ENCODE measurements at places on chromosomes 3 and 15.

GRCh38 chr15:60563539-60564404, 84.8 kb upstream of the ICE2 start:
- DNase-seq = no peak

GRCh38 chr15:40498418-40498817, 27.6 kb downstream of the CHST14 start:
- no peak for DNase-seq

DNA sequence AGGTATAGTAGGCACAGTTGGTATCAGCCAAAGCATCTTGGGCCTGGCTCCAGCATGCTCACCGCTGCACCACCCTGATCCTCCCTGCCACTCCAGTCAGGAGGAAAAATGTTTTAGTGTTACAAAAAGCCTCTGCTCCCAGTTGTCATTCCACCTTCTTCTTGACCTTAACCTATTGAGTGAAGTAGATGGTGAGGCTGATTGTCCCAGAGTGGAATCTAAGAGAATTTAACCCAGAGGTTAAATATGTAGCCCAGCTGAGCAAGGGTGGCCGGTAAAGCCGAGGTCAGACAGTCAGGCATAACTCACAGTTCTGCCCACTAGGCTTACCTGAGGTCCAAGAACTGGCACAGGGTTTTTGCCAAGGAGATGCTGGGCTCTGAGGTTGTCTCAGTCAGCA, 30.7 kb upstream of the TNIK start:
- no peak for DNase-seq

- DNase-seq = no peak
Observed at GRCh38 chr3:39052583-39052982, 767 bp downstream of the WDR48 start.

GRCh38 chr3:138549179-138549977, 44.7 kb downstream of the CEP70 start:
- DNase-seq = no peak

GRCh38 chr15:29665444-29666003, 156.7 kb downstream of the TJP1 start:
- DNase-seq = no peak

- DNase-seq = no peak
Observed at GRCh38 chr3:122612696-122613095, 35.2 kb downstream of the PARP15 start.

DNA sequence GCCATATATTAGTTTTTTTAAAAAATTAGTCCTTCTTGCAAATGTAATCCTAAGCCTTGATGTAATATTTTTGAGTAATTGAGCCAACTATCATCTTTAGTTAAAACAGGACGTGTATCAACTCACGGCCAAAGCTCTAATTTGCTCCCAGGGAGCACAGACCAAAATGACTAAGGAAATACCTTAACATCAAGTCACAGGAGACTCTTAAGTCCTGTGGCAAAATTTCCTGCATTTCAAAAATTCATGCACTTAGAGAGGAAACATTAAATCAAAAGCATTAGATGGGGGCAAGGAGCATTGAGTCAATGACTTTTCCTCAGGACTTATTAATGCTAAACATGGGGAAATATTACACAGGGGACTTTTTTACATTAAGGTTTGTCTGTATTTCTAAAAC, 276.0 kb downstream of the MFSD1 start:
- DNase-seq = no peak

GRCh38 chr3:154795582-154795981, 284.5 kb upstream of the MME start:
- DNase-seq = no peak

DNA sequence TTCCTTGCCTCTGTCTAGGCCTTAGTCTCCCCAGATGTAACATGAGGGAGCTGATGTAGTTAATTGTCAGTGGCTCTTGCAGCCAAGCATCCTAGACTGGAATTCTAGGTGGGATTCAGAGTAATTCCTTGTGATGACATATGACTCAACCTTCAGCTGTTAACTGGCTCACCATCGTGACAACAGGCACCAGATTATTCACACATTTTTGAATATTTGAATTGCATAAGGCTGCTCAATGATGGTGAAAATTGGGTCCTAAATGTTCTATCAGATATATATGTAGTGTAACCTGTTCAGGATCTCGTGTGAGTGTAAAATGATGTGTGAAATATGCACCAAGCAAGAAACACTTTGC, 405.1 kb downstream of the LPP start:
- DNase-seq = no peak

DNA sequence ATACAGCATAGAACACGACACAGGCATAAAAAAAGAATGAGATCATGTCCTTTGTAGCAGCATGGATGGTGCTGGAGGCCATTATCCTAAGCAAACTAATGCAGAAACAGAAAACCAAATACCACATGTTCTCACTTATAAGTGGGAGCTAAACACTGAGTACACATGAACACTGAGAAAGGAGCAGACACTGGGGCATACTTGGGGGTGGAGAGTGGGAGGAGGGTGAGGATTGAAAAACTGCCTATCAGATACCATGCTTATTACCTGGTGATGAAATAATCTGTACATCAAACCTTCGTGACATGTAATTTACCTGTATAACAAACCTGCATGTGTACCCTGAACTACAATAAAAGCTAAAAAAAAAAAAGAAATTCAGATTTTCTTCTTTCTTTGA, 100.4 kb downstream of the PPM1L start:
- DNase-seq = no peak

DNA sequence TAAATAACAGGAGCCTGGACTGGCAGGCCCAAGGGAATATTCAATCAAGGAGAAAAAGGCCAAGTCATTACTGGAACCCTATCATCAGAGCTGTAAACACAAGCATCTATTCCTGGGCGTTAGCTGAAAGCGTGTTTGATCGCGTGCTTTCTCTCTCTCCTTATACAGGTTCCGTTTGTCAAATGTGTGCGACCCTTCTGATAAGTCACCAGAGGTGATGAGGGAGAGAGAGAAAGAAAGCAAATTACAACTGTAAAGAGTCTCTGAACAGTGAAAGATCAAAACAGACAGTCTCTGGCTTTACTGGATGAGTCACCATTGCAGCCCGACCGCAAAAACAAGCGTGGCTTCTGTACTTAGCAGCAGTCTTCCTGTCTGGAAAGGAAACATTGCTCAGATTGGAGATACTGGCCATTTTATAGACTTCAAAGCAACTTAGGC, 39.5 kb upstream of the TPRG1 start:
- DNase-seq = no peak

- DNase-seq = no peak
Observed at GRCh38 chr15:94375997-94376396, 144.6 kb downstream of the MCTP2 start.

DNA sequence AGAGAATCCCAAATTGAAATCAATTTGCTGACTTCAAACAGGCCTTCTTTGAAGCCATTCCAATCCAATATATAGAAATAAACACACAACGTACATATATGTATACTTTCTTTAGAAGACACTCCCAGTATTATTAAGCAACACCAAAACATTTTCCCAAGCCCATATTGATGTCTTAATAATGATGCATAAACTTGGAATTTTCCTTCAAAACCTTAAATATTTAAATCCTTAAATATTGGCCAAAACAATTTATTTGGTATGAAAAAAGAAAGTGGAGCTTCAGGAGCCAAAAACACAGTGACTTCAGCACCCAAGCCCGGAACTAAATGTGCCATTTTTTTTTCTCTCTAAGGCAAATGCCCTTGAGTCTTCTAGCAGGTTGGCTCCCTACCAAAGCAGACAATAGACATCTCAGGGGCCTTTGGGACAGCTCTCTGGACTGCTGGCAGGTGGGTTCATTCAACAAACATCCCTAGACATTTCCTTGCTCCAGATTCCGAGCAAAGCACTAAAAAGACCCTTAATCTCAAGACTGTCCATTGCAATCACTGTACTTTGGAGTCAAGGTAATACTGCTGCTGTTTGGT, 384.7 kb downstream of the NTRK3 start:
- DNase-seq = no peak

DNA sequence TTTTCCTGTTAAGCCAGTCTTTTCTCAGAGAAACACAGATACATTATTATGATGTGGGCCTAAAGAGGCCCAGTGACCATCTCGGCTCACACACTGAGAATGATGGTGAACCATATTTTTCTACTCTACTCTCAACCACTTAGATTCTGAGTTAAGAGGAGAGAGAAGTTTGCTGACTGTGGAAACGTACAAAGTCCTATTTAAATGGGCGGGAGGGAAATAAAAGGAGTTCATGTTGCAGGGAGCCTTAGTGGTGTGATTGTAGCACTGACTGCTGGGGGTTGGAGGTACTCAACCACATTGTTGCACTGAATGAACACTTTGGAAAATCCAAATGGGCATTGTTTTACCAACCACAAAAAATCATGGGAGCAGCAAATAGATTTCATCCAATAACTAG, 51.0 kb downstream of the ATP8B4 start:
- DNase-seq = no peak

GRCh38 chr3:139506766-139507165, 30.4 kb upstream of the RBP2 start:
- DNase-seq = no peak

- no peak for DNase-seq
Observed at GRCh38 chr3:15456321-15456720, 28.9 kb downstream of the EAF1 start.

GRCh38 chr3:98890181-98890835, 11.2 kb downstream of the DCBLD2 start:
- no peak for DNase-seq

GRCh38 chr3:53813229-53813628, 33.0 kb downstream of the CHDH start:
- DNase-seq = no peak

DNA sequence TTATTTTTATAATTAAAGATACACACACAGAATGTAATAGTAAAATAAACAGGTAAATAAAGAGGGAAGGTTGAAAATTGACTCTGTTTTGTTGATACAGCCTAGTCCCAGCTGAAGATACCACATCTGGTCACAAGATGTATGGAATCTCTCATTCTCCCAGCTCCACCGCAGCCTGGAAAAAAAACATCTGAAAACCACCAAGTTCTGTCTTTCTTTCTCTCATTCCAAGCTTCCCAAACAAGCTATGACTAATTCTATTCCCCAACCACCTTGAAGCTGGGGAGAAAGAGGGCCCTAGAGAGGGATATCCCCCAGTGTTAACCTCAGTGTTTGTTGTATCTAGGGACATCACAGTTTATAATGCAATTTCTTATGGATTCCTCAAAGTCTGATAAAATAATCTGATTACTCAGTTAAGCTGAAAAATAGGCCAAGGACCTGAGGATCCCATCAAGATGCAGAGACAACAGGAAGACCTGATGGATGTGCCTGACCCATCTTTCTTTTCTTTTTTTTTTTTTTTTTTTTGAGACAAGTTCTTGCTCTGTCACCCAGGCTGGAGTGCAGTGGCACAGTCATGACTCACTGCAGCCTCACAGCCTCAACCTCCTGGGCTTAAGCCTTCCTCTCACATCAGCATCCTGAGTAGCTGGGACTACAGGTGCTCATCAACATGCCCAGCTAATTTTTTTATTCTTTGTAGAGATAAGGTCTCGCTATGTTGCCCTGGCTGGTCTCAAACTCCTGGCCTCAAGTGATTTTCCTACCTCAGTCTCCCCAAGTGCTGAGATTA, 38.1 kb downstream of the SRGAP3 start:
- no peak for DNase-seq

DNA sequence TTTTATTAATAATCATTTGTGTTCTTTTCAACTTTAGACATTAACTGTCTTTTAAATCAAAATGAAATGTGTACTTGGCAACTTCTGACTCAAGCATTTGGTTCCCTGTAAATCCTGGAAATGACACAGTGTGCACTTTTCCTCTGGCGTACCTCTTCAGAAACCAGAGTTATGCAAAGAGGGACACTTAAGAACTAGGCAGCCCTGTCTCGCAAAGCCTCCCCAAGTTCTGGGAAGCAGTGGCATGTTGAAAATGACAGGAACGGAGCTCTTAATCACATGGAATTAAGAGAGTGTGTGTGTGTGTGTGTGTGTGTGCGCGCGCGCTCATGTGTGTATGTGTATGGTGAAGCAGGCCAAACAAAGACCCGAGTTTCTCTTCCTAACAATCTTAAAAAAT, 707.4 kb downstream of the MECOM start:
- no peak for DNase-seq

GRCh38 chr15:38701149-38701548, 136.5 kb upstream of the RASGRP1 start:
- no peak for DNase-seq

DNA sequence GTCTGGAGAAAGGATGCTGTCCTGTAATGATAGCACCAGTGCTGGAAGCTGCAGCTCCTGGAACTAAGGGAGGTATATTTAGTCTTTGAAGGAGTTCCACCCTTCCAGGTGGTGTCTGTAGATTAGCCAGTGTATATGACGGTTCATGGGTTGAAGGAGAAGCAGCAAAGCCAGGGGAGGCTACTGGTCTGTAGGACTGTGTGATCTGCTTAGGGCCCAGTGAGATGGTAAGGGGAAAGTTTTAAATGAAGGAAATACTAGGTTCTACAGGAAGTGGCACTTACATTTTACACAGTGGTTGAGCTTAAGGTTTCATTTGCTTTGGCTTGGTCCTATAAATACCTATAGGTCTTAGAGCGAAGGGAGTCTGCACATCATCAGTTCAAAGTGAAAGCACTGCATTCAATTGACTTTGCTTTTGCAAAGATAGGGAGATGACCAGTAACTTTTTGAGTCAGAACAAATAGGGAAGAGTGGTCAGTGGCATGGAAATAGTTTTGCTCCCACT, 5.6 kb downstream of the SLC25A38 start:
- DNase-seq = no peak

DNA sequence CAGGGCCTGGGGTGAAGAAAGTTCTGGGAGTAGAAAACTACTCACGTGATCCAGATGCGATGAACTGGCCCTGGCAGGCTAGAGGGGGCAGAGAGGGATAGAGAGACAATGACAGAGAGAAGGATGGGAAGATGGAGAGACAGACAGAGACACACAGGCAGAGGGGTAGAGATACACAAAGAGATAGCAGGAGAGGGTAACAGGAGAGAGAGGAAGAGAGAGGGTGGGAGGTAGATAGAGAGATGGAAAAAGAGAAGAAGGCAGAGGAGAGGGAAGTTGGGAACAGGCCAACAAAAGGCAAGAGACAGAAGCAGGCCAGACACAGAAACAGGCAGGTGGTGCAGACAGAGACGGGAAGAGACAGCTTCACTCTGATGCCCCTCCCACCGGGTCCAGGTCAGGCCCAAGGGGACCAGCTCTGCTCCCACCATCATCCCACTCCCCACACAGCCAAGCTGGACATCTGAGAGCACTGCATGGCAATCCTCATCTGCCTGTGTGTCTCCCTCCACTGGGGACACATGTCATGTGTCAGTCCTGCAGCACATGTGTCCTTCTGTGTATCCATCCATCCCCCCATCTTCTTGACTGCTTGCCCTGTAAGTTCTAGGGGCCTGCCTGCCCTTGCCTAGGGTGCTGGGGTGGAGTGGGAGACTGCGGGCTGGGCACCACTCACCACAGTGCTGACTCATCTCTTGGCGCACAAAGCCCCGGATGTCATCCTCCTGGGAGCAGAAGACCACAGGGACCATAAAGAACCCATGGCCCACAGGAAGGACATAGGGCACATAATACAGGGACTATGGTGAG, 2.2 kb upstream of the UCN2 start:
- no peak for DNase-seq

DNA sequence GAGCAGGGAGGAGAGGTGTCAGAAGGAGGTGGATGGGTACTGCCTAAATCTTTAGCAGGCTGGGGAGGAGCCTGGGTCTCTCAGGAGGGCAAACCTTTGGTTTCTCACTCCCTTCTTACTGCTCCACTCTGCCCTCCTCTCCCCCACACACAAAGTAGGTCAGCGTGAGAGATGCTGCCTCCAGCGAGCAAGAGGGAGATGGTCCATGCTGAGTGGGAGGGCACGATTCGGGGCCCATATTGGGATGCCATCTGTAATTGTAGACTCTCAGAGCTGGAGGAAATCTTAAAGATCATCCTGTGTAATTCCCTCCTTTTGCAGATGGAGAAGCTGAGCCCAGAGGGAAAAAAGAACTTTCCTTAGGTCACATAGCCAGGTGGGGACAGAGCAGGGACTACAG, 34.2 kb upstream of the SYN2 start:
- DNase-seq = no peak
